ENCODE measurements at places on chromosomes 6 and 20. TPM values are rescaled to one million over a fixed set of nuclear protein-coding genes. Genes with fewer than 3 reads are reported as not detected.

ADRM1 gene
- 53.8 TPM for total RNA-seq

GRCh38 chr6:83055366-83055964, 10.2 kb downstream of the UBE3D start:
- no peak for DNase-seq

RPP40 gene
- 5.6 TPM for total RNA-seq

GRCh38 chr6:13288481-13288880, 39.9 kb downstream of the TBC1D7 start:
- DNase-seq = no peak

DNA sequence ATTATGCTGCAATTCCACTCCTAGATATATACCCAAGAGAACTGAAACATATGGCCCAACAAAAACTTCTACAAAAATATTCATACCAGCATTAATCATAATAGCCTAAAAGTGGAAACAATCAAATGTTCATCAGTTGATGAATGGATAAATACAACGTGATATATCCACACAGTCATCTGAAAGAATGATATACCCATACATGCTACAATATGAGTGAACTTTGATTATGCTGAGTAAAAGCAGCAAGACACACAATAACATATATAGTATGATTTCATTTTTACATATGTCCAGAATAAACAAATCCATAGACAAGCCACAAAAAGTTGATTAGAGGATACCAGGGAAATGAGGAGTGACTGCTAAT, 30.7 kb downstream of the CDK19 start:
- DNase-seq = no peak
